ENCODE measurements at places on chromosomes 12 and 14.

GRCh38 chr12:127717278-127717677 is 549.7 kb upstream of the TMEM132C start:
- DNase-seq = no peak

DNA sequence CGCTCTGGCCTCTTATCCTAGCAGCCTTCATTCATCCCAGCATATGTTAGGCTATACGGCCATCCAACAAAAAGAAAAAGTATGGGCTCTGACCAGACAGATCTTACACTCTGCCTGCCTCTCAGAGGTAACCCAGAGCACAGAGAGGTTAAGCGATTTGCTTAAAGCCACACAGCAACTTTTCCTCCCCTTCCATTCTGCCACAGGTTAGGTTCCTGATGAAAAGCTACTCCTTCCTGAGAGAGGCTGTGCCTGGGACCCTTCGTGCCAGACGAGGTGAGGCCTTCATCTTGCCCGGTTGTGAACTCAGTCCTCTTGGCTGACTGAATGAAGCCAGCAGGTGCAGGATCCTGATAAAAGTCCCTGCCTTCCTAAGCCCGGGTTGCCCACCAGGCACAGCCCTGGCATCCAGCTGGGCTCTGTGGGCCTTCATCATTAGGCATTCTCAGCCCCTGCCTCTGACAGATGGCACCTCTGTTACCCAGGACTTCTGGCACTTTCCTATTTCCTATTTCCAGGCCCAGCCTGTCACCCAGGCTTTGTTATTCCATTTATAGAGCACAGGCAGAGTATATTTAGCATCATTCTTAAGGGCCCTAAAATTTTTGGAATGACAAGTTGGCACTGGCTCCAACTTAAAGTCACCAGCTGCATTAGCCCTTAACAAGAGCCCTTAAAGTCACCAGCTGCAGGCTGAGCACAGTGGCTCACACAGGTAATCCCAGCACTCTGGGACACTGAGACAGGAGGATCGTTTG is 12.8 kb downstream of the SOAT2 start:
- DNase-seq = no peak

GRCh38 chr12:27604431-27604830 is 80.4 kb downstream of the PPFIBP1 start:
- DNase-seq = no peak

DNA sequence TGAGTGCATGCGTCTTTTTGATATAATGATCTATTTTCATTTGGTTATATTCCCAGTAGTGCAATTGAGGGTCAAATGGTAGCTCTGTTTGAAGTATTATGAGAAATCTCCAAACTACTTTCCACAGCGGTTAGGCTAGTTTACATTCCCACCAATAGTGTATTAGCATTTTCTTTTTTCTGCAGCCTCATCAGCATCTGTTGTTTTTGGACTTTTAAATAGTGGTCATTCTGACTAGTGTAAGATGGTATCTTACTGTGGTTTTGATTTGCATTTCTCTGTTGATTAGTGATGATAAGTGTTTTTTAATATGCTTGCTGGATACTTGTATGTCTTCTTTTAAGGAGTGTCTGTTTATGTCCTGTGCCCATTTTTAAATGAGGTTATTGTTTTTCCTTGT is 3.7 kb upstream of the KLRC1 start:
- DNase-seq = no peak

- no peak for DNase-seq
These were observed 121.7 kb downstream of the RALGAPA1 start for GRCh38 chr14:35687335-35687939.

- DNase-seq = no peak
These were observed 40.4 kb upstream of the GZMB start for GRCh38 chr14:24674204-24674970.

DNA sequence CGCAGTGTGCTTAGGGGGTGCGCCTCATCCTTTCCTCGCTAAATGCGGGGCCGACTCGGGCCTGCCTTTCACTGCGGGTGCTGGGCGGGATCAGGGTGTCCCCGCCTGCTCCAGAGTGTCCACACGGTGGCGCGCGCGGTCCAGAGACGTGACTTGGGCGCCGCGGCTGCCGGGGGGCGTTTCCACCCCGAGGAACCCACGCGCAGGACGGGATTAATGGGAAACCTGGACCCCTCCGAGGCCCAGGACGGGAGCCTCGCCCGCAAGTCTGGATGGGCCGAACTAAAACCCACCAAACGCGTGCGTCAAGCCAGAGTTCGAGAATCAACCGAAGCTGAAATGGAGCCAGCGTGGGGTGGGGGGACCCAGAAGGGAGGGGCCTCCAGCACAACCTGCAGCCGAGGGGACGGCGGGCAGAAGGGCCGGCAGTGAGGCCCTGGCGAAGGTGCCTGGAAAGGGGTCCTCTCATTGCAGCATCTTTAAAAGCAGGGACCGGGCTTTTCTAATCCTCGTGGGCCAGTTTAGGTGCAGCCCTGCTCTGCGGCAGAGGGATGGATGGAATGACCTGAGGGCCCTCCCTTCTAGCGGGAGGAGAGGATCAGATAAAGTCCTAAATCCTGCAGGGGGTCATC is 93.3 kb downstream of the NINJ2 start:
- peak; percentile 73 for DNase-seq

GRCh38 chr14:67971627-67972625 is 152.3 kb downstream of the RAD51B start:
- no peak for DNase-seq

GRCh38 chr14:53493320-53493719 is 340.2 kb upstream of the DDHD1 start:
- DNase-seq = no peak

GRCh38 chr12:28172434-28173030 is 17.7 kb upstream of the CCDC91 start:
- DNase-seq = no peak

DNA sequence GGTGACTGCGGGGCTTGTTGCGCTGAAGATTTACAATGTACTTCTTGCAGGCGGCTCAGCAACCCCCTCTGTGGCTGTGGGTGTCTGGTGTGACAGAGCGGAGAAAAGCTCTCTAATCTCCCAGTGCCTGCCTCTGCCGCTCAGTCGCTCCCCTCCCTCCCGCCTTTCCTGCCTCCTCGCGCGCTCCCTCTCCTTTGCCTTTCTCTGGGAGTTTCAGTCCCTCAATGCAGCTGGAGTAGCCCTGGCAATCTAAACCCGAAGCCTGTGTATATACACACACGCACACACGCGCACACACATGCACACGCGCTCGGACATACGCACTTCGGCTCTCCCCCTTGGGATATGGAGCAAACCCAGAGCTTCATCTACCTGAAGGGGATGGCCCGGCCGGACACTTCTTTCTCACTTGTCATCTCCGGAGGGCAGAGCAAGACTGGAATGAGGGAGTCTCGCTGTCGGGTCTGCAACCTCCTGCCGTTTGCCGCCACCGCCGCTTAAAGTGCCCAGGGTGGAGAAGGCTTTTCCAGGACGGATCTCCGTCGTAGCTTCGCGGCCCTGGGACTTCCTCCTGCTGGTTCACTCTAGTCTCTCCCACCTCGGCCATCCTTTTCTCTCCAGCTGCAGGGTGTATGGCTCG is 599 bp upstream of the TRHDE start:
- DNase-seq = no peak

DNA sequence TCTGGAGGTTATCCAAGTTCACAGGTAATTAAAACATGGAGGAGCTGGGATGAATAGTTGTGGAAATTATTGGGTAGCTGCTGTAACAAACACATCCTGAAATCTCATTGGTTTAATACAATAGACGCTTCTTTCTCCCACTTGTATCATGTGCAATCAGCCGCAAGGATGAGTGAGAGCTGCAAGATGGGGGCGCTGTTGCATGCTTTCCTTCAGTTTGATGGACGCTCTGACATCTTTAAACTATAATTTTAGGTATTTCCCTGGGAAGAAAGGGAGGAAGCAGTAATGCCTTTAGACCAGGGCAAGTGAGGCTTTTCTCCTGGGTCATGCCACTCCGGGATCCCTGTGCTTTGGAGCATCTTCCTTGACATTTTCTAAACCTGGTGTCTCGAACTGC is 178.7 kb downstream of the PAWR start:
- DNase-seq = no peak

- no peak for DNase-seq
These were observed at the start of gene KCNH5 for GRCh38 chr14:63045234-63045611. TSS of gene KCNH5 (minus strand) at chr14:63045458. CDS start at chr14:63045186, 272 bp downstream.

DNA sequence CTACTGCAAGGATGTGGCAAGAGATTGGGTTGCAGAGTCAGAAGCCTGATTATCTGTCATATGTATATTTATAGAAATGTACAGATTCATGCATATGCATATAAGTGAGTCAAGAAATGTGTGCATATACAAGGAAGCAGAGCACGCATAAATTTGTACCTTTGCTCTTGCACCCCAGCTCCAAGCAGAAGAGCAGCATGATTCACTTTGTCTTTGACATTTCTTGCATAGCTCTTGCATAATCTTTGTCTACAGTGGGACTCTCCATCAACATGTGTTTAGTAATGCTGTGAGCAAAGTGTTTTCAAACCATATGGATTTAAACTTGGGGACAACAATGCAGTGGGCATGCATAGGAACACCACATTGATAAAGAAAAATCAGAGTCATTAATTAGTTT is 330.7 kb upstream of the DCN start:
- no peak for DNase-seq

DNA sequence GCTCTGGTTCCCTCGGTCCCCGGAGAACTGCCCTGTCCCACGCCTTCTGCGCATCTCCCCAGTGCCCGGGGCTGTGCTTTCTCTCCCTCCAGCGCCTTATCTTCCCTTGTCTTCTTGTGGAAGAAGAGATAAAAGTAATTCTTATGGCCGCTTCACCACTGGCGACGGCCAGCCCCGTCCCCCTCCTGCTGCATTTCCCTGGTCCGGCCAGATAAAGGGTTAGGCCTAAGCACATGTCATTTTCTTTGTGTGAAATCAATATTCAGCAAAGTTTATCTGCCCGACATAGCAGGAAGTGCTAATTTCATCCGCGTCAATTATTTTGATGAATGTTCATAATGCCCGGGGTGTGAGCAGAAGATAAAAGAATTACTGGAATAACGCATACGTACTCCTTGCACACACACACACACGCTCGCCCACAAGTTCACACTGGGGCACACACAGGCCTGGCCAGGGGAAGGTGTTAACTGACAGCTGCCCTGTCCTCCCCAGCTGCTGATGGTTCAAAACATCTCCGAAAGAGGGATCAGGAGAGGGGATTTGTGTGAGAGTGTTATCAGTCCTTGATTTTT is 177.7 kb upstream of the LHX5 start:
- no peak for DNase-seq

DNA sequence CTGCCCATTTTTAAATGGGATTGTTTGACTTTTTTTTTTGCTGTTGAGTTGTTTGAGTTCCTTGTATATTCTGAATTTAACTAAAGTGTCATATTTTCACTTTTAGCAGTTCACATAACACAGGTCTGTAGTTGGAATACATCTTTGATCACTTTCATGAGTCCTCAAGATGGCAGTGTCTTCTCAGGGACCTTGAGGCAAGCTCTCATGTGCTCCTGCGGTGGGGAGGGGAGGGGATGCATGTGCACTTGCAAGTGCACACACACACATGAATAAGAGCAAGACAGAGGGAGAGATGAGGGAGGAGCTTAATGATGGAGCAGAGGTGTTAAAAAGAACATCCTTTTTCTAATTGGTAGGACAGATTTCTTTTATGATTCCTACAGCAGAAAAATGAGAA is 291.4 kb upstream of the OR4E1 start:
- no peak for DNase-seq

DNA sequence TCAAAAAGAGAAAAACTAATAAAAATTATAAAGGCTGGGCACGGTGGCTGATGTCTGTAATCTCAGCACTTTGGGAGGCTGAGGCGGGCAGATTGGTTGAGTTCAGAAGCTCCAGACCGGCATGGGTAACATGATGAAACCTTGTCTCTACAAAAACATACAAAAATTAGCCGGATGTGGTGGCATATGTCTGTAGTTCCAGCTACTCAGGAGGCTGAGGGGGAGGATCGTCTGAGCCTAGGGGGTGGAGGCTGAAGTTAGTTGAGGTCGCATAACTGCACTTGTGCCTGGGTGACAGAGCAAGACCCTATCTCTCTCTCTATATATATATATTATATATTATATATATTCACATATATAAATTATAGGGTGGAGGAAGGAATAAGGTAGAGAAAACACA is 32.5 kb upstream of the ANO2 start:
- no peak for DNase-seq

GRCh38 chr12:26086936-26087335 is 37.9 kb downstream of the BHLHE41 start:
- DNase-seq = no peak

DNA sequence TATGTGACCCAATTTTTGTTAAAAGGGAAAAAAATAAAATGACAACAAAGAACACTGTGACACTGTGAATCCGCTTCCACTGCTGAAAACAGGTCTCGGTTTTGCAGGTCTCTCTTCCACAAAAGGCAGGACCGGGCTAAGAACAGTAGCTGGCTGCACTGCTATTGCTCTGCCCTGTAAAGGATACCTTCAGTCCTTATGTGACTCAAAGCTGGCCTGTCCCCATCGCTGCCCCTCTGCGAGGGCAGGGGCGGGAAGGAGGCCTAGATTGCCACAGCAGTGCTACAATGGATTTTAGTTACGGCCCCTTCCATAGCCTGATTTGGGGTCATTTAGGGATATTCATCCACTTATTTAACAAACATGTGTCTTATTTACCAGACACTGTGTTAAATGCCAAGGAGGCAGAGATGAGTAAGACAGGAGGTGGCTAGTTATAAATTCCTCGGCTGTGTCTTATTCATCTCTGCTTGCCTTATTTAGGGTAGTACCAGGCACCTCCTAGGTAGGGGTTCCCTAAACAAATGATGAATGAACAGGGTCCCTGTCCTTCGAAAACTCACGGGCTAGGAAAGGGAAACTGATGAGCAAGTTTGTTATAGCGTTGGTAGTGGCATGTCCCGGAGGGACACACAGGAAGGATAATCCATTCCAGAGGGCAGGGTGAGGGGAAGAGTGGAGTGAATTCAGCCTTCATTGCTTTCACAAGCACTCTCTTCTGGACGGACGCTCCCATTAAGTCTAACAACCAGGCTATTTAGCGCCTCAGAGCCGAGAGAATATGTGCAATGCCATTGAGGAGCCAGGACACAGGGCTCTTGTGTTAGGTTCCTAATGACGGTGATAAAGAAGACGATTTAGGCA is 73.3 kb downstream of the EID3 start:
- no peak for DNase-seq
